Renal cortex interstitium (tissue), 15 donors: ENCODE measurements at places on chromosomes 3 and 15.

- DNase-seq: peak; percentile 52
Measured at GRCh38 chr3:169772305-169772896, 795 bp upstream of the MYNN start.

DNA sequence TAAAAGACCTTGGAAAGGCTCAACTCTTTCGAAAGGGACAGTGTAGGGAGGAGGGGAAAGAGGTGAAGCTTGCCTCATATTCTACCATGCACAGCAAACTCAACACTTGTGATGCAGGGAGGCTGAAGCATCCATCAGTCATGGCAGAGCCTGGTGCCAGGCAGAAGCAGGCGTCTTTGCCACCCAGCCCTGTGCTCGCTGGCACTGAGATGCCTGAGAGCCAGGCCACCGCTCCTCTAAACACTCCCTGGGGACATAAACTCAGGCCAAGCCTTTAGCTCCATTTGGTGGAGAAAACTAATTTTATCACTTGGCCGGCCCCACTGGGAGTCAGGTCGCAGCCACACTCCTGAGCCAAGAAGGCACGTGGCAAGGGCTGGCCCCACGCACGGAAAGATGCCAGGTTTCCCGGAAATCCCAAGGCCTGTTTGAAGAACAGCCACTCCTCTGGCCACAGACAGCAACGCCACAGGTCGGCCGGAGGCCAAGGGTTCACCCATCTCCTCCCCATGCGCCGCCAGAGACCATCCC lies 30.7 kb downstream of the XXYLT1 start:
- no peak for DNase-seq

DNA sequence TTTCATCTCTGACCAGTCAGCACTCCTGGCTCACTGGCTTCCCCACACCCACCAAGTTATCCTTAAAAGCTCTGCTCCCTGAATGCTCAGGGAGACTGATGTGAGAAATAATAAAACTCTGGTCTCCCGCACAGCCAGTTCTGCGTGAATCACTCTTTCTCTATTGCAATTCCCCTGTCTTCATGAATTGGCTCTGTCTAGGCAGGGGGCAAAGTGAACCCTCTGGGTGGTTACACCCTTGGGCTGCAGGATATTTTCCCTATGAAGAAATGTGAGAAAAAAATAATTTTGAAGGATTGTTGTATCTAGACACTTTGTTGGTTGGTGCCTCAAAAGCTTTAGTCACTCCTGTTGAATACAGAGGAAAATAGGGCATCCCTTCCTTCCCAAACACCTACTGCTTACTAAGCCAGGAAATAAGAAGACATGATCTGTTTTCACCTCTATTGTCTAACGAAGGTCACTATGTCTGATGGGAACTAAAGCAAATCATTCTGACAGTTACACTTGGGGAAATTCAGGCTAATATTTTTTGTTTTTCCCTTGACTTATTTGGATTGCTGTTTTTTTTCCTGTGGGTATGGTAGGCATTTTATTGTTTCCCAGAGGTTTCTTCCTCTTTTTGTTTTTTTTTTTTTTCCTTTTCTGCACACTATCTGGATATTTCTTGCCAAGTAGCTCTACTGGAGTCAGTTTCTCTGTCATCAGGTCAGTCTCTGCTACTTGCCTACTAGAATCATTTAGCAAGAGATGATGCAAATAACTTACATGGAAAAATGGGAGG lies 15.3 kb upstream of the TNFSF10 start:
- no peak for DNase-seq

DNA sequence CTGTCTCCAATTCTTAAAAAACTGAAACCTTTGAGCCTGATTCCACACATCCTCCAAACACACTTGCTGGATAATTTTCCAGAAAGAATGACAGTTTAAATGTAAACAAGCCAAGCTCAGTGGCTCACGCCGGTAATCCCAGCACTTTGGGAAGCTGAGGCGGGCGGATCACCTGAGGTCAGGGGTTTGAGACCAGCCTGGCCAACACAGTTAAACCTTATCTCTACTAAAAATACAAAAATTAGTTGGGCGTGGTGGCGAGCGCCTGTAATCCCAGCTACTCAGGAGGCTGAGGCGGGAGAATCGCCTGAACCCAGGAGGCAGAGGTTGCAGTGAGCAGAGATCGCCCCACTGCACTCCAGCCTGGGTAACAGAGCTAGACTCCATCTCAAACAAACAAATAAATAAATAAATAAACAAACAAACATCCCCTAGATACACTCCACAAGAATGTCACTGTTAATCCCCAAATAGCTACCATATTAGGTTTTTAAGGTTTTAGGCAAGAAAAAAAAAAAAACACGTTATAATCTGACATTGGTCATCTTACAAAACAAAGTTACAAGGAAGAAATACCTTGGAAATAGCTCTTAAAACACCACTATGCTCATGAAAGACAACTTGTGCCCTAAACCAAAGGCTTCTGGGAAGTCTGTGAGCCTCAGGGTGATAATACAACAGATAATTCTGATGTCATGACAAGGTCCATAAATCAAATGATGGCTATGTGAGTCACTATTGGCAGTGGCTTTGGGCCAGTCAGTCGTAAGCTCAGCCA lies 13.2 kb downstream of the TNIK start:
- no peak for DNase-seq

DNA sequence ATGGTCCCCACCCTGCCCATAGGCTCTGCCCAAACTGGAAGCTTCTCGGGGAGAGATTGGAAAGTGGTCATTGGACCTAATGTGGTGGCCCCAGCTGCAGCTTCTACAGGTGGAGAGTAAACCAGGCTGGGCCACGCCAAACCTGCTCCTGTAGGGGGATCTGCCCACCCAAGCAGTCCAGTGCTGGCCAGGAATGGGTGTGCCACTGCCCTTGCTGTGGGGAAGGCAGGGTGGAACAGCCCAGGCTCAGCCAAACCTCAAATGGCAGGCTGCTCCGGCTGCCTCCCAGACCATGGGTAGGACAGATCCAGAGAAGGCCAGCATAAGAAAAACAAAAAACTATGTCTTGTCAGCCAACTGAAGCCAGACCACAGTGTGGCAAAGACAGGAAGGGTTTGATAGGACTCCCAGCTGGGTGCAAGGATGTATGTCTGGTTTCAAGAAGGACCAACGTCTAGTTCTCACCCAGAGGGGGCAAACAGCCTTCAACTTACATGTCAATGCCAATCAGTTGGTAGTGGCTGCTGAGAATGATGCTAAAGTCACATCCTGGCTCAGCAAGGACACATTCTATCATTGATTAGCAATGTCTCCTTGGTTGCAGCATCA lies 267.3 kb downstream of the UACA start:
- DNase-seq: no peak
